ENCODE measurements at places on chromosomes 7 and 10. TPM values are rescaled to one million over a fixed set of nuclear protein-coding genes. Genes with fewer than 3 reads are reported as not detected.

DNA sequence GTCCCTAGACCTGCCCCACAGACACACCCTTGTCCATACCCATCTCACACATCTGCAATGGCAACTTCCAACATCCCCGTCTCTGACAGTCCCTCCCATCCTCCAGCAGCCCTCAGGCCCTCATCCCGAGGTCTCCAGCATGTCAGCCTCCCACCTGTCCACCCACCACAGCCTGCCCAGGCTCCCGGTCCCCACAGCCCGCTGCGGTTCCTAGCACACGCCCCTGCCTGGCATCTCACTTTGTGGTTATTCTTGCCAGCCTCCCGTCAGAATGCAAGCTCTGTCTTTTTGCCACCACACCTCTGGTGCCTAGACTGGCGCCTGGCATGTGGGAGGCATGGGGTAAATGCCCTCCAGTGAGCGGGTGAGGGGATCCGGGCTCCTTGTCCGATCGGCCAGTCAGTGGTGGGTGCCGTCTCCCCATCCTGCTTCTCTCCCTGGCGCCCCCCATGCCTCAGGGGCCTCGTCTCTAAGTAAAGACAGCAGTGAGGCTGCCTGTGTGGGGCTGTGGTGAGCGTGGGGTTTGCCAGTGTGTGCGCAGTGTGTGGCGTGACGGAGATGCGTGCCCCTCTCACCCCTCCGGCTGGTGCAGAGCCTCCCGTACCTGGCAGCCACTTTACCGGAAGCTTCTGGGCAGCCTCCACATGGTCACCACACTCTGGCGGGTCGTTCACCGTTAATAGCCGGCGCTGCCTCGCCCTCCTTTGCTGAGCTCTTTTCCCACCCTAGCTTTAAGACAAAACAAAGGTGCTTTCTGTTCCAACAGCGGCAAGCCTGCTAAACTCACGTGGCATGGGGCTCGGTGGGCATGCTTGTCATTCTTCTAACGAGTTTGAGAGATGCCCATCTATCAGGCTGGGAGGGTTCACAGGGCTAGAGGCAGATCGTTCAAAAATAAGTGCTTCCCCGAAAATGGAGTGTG, 28.5 kb upstream of the TTYH3 start:
- no peak for DNase-seq

- no peak for DNase-seq
These were observed 5.2 kb downstream of the DLG5 start for GRCh38 chr10:77921395-77921794.

- no peak for DNase-seq
These were observed 7.9 kb downstream of the ANTXRL start for GRCh38 chr10:46294641-46295220.

DNA sequence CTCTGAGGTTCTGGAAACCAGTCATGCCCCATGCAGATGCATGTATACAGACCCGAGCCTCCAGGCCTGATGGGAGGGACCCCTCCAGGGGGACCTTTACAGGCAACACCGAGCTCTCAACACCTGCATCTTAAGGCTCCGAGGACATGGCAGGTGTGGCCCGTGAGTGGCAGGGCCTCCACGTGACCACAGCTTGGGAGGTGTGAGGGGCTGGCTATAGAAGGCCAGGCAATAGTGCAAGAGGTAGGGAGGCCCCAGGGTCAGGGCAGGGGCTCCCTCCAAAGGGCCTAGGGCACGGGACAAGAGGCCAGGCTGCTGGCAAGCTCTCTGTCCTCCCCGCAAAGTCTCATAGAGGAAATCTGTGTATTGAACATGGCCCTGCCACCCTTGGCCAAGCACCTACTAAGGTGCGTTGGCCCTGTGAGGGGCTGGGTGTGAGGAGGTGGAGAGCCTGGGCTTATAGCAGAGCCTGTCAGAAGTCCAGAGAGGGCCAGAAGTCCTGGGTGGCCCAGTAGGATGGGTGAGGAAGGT, 134.2 kb downstream of the PTPN20 start:
- DNase-seq: no peak

Gene MET
- total RNA-seq: 0.21 TPM

Gene GARIN1A
- total RNA-seq: 0.21 TPM

GRCh38 chr7:152608208-152608607, 67.7 kb downstream of the XRCC2 start:
- no peak for DNase-seq

DNA sequence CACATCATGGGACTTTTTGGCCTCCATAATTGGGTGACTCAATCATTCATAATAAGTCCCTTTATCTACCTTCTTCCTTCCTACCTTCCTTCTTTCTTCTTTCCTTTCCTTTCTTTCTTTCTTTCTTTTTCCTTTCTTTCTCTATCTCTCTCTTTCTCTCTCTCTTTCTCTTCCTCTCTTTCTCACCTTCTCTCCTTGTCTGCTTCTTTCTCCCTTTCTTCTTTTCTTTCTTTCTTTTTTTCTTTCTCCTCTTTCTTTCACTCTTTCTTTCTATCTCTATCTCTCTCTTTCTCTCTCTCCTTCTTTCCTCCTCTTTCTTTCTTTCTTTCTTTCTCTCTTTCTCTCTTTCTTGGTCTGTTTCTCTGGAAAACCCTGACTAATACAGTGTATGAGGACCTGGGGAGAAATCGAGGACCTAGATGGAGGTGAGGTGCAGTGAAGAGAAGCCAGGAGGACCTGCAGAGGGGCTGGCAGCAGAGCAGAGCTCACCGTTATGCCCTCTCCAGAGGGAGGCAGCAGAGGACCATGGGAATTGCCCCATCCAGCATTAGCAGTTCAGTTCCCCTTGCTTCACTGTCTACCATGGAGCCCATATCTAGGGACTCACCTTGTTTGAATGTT, 52.7 kb upstream of the BTRC start:
- DNase-seq: no peak

Gene UNCX
- total RNA-seq: not detected

- DNase-seq: no peak
These were observed 17.1 kb upstream of the AMZ1 start for GRCh38 chr7:2670720-2671391.

Gene CYP2C19
- not detected for total RNA-seq

- no peak for DNase-seq
These were observed 179.5 kb upstream of the ITGB1 start for GRCh38 chr10:33137356-33138005.

Gene PRRT4
- total RNA-seq: not detected

Gene IL2RA
- 5.3 TPM for total RNA-seq

GRCh38 chr7:106866298-106867281, 1.5 kb downstream of the PIK3CG start:
- peak; percentile 44 for DNase-seq

Gene OLAH
- 0.59 TPM for total RNA-seq

GRCh38 chr7:17120756-17121155, 177.7 kb upstream of the AHR start:
- DNase-seq: no peak

GRCh38 chr10:123945325-123945920, 53.8 kb upstream of the CPXM2 start:
- no peak for DNase-seq

Gene ADAM12
- total RNA-seq: not detected

DNA sequence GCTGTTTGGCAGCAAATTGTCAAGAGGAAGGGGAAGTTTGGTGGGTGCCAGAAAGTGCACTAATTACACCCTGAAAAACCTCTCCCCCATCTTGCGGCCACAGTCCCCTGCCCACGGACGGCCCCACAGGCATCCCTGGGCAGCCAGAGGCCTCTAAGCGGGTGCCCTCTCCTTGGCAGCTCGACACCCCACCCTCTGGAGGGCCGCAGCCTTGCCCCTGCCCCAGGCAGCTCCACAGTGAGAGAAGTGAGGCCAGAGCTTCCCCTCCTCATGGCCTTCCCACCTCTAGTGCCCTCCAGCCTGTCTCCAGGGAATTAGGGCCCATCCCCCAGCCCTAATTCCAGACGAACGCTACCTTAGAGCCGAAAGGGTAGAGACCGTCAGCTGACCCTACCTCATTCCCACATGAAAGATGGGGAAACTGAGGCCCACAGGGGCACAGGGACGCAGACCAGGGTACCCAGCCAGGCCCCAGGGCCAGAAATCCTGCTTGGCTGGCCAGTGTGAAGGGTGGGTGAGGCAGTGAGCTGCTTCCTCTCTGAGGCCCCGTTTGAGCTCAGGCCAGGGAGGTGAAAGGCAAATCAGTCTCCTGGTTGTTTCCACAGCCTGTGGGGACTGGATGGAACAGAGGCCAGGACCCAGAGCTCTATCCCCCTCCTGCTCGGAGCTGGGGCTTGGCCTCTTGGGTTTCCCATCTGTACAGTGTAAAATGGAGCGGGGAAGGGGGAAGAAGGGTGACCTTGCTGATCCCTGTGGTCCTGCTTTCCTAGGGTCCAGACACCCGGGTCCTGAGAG, 10.0 kb downstream of the ZCCHC24 start:
- DNase-seq: no peak

- DNase-seq: no peak
These were observed 14.3 kb downstream of the GRK5 start for GRCh38 chr10:119221666-119222065.

DNA sequence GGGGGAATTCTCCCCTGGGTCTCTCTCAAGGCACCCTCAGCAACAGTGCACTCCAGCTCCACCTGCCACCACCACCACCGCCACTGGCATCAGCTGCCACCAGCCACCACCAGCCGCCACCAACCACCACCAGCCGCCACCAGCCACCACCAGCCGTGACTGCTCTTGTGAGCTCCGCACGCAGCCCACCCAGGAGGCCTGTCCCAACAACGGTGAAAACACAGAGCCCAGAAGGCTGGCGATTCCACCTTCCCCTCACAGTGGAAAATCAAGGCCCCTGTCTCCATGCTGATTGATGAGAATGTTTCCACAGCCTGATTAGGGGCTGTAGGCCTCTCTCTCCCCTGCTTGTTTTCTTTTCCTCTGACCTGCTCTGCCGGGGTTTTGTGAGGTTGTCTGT, 41.1 kb downstream of the COBL start:
- DNase-seq: no peak

DNA sequence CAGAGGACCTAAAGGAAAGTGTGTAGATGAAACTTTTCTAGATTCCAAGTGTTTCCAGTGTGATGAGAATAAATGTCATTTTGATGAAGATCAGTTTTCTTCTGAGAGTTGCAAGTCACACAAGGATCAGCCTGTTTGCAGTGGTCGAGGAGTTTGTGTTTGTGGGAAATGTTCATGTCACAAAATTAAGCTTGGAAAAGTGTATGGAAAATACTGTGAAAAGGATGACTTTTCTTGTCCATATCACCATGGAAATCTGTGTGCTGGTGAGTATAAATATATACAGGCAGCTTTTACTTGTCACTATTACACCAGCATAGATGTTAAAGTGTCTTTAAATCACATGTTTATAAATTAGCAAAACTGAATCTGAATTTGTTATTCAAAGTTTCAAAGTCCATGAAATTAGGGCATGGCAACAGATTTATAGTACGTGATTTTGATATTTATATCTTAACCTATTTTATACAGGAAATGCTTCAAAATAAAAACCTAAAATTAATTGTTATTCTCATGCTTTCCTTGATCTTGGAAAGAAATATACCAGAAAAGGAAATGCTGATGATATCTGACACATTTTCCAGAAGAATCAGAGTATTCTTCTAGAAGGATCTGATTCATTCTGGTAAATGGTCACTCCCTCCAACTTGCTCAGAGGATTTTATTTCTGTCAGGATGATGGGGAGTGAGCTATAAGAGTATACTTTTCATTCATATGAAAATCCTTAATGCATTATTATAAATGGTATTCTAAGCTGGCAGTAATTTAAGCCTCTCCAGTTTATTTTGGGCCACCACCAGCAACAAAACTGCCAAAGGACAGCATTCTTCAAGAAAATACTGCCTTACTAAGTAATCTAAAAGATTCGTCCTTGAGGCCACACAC, 71.4 kb downstream of the ITGB8 start:
- no peak for DNase-seq

DNA sequence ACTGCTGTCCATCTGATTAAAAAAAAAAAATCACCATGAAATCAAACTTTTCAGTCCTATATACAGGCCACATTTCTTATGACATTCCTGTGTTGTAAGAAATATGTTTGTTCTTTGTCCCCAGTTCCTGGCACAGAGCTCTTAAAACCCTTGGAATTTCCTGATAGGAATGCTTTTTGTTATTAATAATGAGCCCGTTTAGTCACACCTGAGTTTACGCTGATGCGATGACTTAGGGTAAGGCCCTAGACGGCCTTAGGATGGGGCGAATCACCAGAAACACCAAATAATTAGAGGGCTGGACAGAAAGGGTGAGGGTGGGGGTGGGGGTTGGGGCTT, 17.5 kb downstream of the TSPAN15 start:
- no peak for DNase-seq

- DNase-seq: no peak
These were observed 97.1 kb upstream of the CPXM2 start for GRCh38 chr10:123988694-123989093.

DNA sequence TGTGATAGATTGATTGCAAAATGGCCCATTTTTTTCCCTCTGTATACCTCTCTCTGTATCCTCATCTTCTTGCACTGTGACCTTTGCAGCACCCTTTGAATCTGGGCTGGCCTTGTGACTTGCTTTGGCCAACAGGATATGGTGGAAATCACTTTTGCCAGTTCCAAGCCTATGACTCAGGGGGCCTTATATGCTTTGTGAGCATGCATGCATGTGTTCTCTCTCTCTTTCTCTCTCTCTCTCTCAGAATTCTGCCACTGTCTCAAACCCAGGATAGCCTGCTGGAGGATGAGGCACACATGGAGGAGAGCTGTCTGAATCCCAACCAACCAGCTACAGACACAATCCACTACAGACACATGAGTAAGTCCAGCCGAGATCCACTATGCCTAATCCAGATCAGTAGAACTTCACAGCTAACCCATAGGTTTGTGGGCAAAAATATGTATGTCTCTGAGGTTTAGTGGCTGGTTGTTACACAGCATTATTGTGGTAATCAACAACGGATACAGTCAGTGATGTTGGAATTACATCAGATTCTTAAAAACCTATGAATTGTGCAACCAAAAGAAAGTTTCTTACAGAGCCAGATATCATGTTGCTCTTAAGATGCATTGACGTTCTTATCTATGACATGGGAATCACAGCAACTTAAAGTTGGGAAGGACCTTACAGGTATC, 41.8 kb upstream of the ABCB4 start:
- DNase-seq: no peak
